ENCODE measurements at places on chromosomes 6 and 20. TPM values are rescaled to one million over a fixed set of nuclear protein-coding genes. Genes with fewer than 3 reads are reported as not detected.

GRCh38 chr6:169208011-169208410 is 45.6 kb downstream of the THBS2 start:
- no peaks in the 10 kb centered on the region for H3K36me3 ChIP-seq
- peaks cover 6% of the 10 kb centered on the region for H3K4me1 ChIP-seq
- H3K27ac ChIP-seq: no peak overlapping the region
- DNase-seq: no peak
- H3K27me3 ChIP-seq: no peaks in the 10 kb centered on the region

GRCh38 chr20:51888291-51888690 is 86.0 kb upstream of the SALL4 start:
- H3K36me3 ChIP-seq: no peaks in the 10 kb centered on the region
- no peak for DNase-seq
- H3K27me3 ChIP-seq: no peaks in the 10 kb centered on the region
- no peak overlapping the region for H3K4me3 ChIP-seq

DNA sequence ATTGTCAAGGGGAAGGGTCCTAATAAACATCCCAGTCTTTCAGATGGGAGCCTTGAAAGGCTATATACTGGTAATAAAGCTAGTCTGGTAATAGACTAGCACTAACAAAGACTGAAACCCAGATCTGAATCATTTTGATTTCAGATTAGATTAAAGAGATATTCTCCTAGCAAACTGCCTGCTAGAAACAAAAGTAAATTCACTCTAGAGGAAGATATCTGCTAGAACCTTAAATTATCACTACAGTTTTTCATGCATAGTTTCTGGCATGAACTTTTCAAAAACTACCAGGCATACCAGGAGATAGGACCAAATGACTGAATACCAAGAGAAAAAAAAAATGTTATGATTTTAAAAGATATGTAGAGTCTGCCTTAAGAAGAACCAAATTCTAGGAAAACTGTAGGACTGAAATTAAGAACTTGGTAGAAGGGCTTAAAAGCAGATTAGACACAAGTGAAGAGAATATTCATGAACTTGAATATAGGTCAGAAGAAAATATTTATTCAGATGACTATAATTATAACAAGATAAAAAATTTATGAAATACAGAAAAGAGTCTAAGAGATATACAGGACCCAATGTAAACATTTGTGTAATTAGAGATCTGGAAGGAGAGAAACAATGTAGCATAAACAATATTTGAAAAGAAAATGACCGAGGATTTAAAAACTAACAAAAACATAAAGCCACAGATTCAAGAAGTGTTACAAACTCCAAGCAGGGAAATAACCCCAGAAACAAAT is 141.6 kb downstream of the FOXO3 start:
- peaks cover 7% of the 10 kb centered on the region for H3K4me1 ChIP-seq
- no peak overlapping the region for H3K4me3 ChIP-seq
- H3K36me3 ChIP-seq: no peaks in the 10 kb centered on the region
- no peak overlapping the region for H3K27ac ChIP-seq
- no peak for DNase-seq

CST5 gene
- total RNA-seq: not detected

DNA sequence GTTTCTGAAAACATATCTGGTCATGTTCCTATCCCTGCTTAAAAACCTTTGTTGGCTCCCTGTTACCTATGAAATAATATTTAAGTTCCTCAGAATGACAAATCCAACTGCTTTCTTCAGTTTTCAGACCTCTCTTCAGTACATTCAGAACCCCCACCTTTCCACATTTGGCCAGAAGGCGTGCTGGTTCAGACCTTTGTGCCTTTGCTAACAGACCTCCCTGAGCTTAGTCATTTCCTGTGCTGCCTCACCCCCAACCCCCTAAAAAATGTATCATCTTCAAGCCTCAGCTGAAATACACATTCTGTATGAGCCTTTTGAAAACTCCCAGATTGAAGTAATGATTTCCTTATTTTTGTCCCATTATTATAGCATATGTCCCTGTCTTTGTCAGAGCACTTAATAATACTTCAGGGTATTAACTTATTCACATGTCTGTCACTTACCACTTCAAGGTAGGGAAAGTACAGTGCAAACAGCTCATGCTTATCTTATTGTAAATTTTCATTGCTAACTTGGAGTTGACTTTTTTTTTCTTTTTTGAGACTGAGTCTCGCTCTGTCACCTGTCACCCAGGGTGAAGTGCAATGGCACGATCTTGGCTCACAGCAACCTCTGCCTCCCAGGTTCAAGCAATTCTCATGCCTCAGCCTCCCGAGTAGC is 19.7 kb downstream of the FAM217A start:
- H3K36me3 ChIP-seq: peaks cover 27% of the 10 kb centered on the region
- H3K27ac ChIP-seq: no peak overlapping the region
- no peak for DNase-seq
- no peaks in the 10 kb centered on the region for H3K4me1 ChIP-seq

Measured in lung (tissue), 17 donors.